Globus pallidus (tissue), 1 donor: ENCODE measurements at places on chromosomes 12 and 14.
A peak's percentile ranks its signal among the peaks of the same experiment; 100 is the strongest.

DNA sequence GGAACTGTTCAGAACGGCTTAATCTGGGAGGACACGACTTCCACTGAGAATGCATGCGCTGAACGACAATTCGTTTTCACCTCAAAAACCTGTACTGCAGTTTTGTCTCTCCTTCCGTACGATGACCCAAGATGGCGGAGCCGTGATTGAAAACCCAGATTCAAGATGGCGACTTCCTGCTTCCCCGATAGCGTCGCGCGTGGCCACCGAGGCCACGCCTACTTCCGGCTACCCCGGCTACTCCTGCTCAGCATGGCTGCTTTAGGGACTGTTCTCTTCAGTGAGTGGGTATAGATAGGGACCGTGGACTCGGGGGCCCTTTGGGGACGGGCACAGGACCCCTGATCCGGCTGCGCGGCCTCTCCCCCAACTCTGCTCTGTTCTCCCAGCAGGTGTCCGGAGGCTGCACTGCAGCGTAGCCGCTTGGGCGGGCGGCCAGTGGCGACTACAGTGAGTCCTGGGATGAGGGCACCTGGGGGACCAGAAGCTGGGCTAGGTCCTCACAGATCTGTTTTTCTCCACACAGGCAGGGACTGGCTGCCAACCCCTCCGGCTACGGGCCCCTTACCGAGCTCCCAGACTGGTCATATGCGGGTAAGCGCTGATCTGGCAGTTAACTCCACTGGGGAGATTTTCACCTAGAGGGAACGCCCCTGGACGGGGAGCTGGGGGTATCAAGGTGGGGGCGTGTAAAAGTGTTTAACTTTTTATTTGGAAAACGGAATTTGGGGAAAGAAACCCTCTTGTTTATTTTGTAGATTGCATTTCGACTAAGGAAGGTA, at the start of gene MRPL52:
MRPL52 (plus strand) TSS at position 227 of the 782 bp plus-strand sequence; CDS start at position 253, 26 bp downstream.
- DNase-seq = peak; percentile 91

- DNase-seq = no peak
Measured at GRCh38 chr12:109763201-109763841, 49.7 kb downstream of the FAM222A start.

DNA sequence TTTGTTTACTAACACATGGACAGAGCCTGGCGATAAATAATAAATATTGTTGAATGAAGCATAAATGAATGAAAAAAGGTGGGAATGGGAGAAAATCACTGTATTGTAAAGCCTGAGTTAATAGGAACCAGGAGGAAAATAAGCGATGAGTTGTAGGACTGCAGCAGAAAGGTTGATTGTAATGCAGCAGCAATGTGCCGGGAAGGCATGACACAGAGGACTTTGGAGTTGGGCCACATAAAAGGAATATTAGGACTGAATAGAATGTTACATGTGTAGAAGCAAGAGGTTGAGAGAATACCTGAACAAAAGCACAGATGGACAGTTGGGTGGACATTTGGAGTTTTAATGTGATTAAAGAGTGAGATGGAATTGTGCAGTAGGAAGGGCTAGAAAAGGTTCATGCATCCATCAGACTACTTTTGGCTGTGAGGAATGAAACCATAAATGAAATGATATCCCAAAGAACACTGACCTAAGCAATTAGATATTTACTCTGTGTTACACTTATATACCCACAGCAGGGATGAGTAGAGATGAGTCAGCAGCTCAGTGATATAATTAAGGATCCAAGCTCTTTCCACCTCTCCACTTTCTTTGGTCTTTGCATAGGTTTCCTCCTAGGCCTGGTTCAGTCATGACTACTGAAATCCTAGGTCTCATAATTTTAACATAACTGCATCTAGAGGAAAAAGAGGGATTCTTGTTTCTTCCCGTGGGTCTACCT, 55.4 kb downstream of the CCER1 start:
- no peak for DNase-seq

DNA sequence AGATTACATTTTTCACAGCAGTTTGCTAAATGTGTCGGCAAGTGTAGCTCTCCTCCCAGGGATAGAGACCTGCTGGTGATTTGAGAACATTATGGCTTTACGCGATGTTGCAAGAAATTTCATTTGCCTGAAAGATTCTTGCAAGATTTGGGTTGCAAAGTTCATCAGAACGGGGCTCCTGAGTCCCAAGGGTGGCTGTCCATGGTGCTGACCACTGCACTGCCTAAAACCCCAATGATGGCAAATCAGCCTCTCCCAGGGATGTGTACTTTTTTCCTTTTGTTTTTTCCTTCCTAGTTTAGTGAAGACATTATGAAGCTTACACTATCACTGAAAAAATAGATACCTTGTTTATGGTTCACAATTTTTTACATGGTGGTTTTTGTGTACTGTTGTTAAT, 85.4 kb downstream of the WSCD2 start:
- DNase-seq = no peak

DNA sequence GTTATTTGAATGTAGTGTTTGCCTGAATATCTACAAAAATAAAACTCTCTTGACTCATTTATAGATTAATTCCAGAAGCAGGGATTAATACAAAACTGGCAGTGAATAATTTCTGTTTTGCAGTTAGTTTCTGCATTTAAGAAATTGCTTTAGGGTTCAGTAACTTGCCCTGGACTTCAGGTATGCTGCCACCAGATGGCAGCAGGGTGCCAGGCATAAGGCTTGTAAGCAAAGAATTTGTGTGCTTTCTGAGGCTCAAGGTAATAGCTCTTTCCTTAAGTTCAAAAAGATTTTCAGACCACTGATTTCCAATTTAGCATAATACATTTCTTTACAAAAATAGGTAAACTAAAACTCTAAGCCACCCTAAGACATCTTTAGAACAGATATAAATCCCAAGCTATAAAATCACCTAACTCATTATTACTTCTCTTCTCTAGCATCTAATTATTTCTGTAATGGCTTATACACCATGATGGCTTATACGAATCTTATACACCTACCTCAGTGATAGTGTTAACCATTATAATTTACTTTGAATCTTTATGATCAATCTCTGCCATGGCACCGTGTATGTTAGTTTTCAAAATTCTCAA, 398.3 kb downstream of the APAF1 start:
- DNase-seq = peak; percentile 51

DNA sequence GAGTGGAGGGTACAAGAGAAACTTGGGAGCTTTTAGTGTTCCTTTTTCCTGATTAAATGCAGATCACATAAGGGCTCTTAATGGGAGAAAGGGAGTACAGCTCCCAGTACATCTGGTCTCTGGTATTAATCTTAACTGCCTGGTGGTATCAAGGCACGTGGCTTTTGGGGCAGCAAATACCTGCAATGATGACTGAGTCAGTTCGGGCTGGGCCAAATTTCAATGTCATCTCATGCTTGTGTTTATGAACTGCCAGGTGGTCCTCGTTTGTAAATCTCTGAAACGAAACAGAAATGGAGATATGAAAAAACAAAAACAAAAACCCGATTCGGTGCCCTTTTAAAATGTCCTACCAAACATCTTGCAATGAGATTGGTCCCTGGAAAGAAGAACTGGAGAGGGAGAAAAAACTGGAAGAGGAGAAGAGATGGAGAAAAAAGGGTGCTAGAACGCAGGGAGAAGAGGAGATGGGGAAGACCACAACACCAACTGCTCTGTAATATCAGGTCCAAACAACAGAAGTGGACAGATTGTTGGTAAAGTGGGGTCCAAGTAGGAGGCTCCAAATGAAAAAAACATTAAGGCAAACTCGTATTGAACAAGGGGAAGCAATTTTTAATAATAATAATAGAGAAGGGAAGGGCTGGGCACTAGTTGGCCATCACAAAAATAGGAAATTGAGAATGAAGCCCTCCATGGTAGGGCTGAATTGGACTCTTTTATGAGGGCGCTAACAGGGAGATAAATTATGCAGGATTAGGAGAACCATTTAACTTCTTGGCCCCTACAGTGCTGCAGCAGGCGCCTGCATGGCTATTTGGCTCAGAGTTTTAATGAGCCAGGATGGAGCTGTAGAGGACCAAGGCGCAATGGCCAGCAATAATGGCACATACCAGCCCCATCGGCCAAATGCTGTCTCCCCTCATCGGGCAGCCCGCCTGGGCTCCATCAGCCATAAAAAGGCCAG, 45.4 kb upstream of the NPFF start:
- DNase-seq = no peak

GRCh38 chr12:69648476-69648875, 37.8 kb upstream of the LRRC10 start:
- DNase-seq = no peak

DNA sequence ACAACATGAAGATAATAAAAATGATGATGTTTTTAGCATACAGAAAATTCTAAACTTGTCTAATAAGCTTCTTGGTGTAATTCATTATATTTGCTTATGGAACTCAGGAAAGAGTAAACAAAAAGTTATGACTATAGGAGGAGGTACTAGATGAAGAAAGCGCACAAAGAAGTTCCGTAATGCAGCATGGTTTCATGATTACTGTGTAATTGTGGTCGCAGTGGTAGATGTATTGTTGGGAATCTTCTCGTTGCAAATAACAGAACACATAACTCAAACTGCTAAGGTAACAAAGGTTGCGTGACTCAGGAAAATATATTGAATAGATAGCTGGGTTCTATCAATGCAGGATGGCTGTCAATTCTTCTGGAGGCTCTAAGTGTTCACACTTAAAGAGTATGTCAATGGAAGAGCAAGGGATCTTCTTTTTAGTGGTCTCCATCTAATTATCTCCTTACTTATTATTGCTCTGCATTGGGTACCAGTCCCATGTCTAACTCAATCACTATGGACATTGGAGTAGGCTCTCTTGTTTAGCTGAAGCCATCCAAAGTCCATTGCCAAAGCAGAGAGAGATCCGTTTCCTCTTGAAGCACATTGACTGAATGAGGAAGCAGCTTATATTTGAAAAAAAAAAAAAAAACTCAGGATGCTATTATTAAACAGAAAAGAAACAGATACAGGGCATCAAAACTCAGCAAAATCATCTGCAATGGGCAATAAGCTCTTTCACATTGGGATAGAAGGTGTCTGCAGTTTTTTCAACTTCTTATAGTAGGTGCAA, 283.4 kb upstream of the ATP2B1 start:
- DNase-seq = no peak

DNA sequence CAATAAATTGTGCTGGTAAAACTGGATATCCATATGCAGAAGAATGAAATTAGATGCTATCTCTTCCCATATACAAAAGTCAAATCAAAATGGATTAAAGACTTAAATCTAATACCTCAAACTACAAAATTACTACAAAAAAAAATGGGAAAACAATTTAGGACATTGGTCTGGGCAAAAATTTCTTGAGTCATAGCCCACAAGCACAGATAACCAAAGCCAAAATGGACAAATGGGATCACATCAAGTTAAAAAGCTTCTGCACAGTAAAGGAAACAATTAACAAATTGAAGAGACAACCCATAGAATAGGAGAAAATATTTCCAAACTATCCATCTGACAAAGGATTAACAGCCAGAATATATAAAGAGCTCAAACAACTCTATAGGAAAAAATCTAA, 264.6 kb downstream of the NUAK1 start:
- DNase-seq = no peak

GRCh38 chr14:75084513-75084912, 15.1 kb downstream of the ZC2HC1C start:
- DNase-seq = no peak

DNA sequence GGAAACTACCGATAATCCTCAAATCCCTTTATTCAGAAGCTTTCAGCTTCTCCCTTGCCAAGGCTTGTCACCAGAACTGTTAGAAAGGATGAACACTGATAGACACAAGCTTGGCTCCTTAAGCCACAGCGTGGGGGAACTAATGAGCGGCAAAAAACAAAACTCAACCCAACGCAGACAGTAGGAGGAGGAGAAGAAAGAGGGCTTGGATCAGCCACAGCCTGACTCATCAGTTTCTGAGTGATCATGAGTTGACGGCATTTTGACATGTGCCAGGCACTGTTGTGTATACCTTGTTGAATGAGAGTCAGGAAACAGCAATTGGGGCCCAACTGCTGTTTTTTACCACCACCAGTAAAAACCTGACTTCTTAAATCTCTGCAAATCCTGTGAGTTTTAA, 23.7 kb downstream of the PLXNC1 start:
- DNase-seq = no peak

- DNase-seq = no peak
Measured at GRCh38 chr12:32877601-32878459, 18.7 kb downstream of the PKP2 start.

DNA sequence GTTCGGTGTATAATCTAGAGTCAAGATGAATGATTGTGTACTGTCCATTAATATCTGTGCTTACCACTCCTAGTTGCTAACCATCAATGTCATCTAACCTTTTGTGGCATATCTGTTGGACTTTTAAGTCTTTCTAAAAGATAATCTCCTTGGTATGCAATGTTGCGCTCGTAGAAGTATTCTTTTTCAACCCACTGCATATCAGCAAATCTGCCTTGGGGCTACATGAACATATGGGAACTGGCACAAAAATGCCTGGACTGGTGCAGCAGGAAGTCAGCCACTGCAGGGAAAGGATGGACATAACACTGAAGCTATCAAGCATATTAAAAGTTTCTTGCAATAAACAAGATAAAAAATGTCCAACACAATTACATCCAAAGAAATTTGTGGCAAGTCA, 124.3 kb upstream of the SLC38A4 start:
- no peak for DNase-seq

DNA sequence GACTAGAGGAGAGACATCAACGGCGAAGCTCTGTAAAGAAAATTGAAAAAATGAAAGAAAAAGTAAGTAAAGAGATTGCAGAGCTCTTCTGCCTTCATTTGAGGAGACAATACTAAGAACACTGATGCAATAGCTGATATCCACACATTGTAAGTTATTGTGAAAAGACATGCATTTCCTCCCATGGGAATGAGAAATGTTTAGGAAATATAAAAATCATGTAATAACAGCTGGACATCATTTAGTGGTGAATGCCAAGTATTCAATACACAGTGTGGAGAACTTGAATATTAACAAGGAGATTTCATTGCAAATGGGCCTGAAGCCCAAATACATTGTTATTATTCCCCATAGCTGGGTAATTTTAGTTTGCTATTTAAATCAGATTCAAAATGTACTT, 179.2 kb downstream of the KICS2 start:
- DNase-seq = no peak

- no peak for DNase-seq
Measured at GRCh38 chr12:58268069-58268468, 326.7 kb downstream of the ATP23 start.

GRCh38 chr12:57518176-57518919, 2.0 kb downstream of the DDIT3 start:
- no peak for DNase-seq

GRCh38 chr12:48414021-48414420, 58.3 kb upstream of the ANP32D start:
- peak; percentile 67 for DNase-seq

DNA sequence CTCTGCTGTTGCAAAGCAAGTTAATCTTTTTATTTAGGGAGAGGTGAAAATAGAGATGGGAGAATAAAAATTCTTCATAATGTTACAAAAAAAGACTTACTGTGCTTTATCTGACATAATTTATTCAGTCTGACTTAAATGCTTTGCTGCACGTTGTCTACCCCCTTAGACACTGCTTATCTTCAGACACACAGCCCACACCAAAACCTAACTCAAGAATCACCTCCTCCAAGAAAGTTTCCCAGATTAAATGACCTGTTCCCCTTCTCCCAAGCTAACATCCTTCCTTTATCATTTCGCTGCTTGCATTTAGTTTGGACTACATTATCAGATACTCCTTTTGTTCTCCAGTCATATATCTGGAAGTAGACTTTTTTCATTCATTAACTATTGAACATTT, 3.8 kb downstream of the OSBPL8 start:
- no peak for DNase-seq
